Stimulated activated CD4-positive, alpha-beta T cell treated with anti-CD3 and anti-CD28 coated beads, Interleukin-1b, Interleukin-23, amount 100 ng/mL, for 1 hour (primary cell): ENCODE measurements at places on chromosomes 2 and 18.

- no peak for DNase-seq
Measured at GRCh38 chr2:168543037-168543436, 87.0 kb downstream of the CERS6 start.

- DNase-seq: no peak
Measured at GRCh38 chr2:26555246-26556133, 77.6 kb upstream of the OTOF start.

DNA sequence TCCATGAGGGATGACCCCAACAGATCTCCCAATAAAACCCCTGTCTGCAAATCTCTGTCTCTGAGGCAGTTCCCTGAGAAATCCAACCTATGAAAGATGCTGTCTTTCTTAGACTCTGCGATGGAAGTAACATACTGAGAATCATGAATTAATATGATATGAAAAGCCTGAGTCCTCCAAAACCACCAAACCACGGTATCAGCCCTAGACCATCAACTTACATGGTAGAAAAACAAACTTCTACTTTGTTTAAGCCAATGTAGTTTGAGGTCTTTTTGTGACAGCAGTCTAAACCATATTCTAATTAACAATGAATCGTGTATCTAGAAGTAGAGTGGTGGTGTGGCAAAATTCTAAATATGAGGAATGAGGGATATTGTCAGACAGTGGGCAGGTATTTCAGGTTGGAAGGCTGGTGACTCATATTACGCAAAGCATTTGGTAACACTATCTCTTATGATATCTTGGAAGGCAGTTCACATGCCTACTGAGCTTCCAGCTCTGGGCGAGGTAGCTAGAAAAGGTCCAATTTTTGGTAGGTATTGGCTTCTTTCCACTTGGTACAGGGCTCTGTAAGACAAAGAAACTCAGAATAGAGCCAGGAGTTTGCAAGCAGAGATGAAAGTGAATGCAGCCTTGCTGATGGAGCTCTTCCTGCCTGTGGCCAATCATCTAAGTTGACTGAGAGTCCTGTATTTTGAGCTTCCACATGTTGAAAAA lies 215.8 kb downstream of the ZFP36L2 start:
- DNase-seq: no peak

GRCh38 chr2:21715887-21716286 lies 592.1 kb downstream of the TDRD15 start:
- no peak for DNase-seq

- DNase-seq: no peak
Measured at GRCh38 chr2:151182899-151183809, 78.5 kb downstream of the RBM43 start.

GRCh38 chr2:192749611-192750200 lies 555.0 kb upstream of the TMEFF2 start:
- no peak for DNase-seq

- DNase-seq: no peak
Measured at GRCh38 chr2:128362889-128363228, 44.2 kb upstream of the HS6ST1 start.

DNA sequence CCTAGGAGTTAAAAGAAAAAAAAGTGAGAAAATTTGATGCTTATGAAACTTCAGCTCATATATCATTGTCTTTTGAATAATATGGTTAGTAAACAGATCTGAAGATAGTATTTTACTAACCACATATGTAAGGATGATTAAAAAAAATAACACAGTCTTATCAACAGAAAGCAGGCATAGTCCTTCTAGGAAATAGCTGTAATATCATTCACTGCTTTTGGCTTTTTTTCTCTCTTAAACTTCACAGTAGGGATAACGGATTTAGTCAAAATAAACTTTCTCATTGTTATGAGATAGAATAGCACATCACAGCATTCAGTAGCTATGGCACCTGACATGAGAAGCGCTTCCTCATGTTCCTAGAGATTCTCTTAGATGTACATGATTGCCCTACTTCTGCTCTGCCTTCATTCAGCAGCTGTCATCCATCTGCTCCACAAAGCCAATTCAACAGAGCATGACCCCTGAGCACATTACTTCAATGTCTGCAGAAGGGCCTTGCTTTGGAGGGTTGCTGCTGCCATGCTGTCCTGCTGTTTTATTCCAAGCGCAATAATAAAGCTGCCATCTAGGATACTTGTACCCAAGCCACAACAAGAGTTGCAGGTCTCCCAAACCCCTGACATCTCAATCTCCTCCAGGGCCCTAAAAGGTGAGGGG lies 67.0 kb downstream of the TTC21B start:
- no peak for DNase-seq

DNA sequence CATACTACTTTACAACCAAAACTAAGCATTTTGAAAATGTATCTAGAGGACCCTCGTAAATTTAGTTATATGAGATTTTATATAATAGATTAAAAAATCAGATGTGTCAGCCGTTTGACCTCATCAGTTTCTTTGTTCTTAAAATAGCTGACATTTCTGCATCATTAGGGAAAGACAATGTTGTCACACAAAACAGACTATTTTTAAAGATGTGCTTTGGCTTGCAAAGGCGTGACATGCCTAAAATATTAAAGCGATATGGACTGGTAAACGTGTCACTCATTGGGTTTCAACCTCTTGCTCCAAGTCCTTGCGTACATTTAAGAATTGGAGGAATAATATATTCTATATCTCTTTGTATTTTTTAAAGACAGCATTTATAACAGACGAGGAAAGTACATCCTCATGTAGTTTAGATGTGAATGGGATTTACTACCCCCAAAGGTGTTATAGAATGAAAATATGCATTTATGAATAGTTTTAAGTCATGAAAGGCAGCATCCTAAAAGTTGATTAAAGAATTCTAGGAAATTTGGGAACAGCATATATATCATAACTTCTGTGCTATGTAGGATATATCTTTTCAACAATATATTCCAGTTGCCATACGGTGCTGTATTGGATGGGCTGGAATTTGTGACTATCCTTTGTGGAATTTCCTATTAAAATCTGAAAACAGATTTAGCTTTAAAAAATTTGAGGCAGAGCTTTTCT lies 3.8 kb downstream of the MYL12A start:
- no peak for DNase-seq

DNA sequence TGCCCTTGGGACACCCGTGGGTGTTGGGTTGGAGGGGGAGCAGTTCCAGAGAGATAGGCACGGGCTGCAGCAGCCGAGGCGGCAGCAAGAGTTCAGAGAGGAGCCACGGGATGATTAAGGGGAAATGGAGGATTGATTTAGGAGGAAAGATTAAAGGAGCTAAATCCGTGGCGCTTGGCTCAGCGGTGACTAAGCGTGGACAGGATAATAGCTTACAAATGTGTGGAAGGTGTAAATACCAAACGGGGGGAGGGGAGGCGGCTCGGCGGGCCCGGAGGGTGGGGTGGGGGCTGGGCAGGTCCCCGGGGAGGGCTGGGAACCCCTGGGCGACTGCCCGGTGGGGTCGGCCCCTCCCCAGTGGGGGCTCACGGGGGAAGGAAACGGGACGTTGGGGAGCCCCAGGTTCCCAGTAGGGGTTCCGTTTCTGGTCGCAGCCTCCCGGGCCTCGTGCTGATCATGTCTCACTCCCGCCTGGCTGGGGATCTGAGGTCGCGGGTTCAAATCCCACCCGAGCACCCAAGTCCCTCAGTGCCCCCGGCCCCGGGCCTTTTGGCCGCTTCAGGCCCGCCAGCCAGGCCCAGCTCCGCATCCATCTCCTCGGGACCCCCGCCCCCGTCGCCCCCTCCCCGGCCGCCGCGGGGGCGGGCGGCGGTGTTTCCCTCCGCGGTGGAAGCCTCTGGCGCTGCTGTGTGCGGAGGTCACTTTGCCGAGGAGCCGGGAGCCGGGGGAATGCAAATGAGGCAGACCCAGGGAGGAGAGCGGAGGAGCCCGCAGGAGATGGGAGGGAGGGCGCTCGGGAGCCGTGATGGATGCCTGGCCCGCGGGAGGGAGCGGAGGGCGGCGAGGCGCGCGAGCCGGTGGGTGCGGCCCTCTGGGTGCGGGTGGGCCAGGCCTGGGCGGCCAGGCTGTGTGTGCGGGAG lies 8.1 kb downstream of the ASIC4 start:
- DNase-seq: no peak

DNA sequence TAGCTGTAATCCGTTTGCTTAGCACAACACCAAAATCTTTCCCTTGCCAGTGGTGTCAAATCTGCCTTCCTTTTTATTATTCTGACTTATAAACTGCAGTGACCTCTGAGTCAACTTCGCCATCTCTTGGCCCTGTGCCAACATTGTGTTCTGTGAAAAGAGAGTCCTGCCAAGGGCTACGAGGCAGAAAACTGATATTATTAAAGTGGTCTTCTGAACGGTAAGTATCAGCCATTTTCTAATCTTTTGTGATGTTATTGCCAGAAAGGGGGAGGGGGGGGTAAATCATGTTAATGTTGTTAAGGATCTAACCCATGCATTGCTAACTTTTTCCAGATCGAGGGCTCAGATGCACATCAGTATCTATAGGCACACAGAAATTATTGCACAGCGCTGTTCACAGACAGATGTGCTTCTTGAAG lies 121.5 kb upstream of the LTBP1 start:
- no peak for DNase-seq

GRCh38 chr18:44968336-44968735 lies 287.6 kb downstream of the SETBP1 start:
- DNase-seq: no peak

DNA sequence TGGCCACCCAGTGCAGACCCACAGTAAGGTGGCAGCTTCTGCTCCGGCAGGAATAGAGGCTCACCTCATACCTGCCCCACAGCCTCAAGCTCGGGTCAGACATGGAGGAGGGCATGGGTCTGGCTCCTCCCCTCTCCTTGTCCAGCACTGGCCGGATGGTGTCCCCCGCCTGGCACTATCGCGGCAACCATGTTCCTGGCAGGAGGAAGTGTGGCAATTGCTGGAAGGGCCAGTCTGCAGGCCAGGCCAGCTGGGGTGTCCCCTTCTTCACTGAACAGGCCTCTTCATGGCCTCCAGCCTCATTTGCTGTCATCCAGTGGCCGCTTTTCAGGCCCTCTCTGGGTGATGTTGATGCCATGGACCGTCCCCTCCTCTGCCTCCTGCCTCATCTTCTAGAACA lies 41.4 kb upstream of the SMAD7 start:
- no peak for DNase-seq

DNA sequence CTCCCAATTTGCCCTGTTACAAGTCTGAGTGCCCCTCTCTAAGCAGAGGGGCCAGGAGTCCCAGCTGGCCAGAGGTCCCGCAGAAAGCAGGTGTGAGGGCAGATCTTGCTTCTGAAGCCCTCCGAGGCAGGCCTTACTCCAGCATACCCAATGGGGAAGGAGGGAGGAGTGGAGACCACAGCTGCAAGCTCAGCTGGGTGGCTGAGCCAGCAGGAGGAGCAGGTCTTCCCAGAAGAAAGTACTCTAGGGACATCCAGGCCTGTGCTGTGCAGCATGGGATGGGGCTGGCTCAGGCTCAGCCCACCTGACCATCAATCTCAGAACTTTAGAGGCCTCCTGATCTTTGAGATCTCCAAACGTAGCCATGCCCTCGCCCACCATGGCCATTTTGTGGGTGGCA lies 31.3 kb downstream of the PLB1 start:
- DNase-seq: no peak

DNA sequence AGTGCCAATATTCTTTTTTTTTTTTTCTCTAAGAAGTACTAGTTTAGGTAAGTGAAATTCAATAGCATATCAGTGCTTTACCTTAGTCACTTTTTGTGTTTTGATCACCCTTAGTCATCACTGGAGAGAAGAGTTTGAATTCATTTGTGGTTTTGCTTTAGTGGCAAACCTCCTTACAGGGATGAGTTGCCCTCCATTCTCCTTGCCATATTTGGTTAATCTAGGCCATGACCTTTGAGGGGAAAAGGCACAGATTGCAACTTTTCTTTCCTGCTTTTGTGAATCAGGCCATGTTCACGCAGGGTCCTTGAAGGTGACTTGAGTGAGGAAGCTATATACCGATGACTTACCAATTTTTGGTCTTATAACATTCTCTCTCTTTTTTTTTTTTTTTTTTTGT lies 34.4 kb downstream of the PLEKHA3 start:
- no peak for DNase-seq

- DNase-seq: no peak
Measured at GRCh38 chr2:30770816-30771576, 36.2 kb downstream of the CAPN13 start.

DNA sequence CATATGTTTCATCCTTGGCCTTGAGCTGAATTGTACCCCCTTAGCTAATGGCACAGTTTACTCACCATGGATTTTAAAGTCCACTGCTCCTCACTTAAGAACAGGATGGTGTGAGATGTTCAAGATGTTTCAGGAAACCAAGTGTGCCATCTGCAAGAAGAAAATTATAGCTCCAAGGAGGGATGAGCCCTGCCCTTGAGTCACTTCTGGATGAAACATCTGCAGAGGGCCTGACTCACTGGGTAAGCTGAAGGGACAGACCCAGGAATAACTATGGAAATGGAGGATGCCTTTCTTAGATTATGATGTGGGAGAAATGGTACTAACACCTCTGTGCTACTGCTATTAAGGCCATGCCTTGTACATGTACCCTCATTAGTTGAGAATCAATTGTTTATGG lies 6.4 kb downstream of the MARS2 start:
- DNase-seq: no peak

- DNase-seq: no peak
Measured at GRCh38 chr2:167438206-167438605, 549.9 kb downstream of the XIRP2 start.

DNA sequence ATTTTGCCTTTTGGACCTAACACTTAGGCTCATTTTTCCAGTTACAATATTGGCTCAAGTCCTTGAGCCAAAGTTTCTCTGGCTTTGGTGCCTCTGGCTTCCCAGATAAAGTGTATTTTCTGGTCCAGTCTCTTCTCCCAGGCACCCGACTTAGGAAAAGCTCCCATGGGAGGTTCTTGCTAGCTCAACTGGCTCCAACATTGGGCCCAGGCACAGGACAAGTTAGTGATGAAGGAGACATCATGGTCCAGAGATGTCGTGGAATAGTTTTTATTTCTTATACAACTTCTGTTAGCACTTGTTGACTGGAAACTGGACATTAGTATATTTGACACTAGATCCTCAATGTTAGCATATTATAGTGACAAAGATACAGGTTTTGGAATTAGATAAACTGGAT lies 8.2 kb upstream of the ZEB2 start:
- DNase-seq: no peak

DNA sequence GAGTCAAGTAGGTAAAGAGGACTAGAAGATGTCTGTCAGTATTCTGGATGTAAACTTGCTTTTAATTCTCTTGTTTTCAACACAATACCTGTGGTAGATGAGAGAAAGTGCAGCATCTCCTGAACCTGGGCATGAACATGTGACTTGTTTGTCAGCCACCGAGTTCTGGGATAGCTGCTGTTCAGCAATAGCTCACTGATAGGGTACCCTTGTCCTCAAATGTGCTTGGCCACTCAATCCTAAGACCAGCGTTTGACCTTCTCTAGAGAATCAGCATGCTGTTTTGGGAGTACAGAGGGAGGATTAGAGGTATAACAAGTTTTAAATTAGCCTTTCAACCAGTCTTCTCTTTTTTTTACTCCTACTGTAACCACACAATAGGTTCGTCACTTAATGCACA lies 23.2 kb downstream of the RPIA start:
- DNase-seq: no peak

DNA sequence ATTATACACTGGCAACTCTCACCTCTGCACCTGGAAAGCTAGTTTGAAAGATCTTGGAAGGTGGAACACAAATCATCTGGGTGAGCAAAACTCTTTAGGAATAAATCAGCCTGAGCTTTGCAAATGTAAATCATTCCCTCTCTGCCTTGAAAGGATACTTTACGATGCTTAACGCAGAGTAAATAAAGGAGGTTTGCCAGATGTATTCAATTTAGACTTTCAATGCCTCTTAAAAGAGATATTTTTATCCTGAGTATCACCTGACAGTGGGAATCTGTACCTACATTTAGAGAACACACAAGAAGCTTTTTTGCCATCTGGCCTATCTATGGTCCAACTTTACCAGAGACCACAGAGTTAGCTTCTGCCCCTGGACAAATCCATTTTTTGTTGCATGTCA lies 983.2 kb upstream of the CDH2 start:
- DNase-seq: no peak
